Activated naive CD8-positive, alpha-beta T cell treated with anti-CD3 and anti-CD28 coated beads, Interleukin-2, amount 50 U/mL, for 16 hours (primary cell): ENCODE measurements at places on chromosomes 11 and 22.

DNA sequence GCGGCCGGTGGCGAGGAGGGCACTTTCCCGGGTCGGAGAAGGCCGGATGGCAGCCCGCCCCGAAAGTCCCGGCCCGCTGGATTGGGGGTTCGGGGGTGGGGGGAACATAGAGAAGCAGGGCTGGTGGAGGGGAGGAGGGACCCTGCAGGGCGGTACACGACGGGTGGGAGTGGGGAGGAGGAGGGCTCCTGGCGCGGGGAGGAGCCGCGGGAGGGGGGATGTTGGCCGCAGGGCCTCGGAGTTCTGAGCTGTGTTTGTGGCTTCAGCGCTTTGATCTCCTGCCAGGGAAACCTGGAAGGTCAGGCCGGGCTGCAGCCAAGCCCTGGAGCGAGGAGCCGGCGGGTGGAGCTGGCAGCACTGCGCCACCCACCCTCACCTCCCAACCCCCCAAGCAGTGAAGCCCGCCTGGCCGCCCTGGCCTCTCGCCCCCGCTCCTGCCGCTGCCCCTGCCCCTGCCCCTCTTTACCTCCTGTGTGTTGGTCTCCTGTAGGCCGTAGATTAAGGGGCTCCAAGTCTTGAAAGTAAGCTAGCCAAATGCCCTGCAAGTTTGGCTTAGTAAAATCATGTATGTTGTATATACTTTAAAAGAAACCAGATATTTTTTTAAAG lies 30.9 kb downstream of the C22orf31 start:
- no peak for DNase-seq

DNA sequence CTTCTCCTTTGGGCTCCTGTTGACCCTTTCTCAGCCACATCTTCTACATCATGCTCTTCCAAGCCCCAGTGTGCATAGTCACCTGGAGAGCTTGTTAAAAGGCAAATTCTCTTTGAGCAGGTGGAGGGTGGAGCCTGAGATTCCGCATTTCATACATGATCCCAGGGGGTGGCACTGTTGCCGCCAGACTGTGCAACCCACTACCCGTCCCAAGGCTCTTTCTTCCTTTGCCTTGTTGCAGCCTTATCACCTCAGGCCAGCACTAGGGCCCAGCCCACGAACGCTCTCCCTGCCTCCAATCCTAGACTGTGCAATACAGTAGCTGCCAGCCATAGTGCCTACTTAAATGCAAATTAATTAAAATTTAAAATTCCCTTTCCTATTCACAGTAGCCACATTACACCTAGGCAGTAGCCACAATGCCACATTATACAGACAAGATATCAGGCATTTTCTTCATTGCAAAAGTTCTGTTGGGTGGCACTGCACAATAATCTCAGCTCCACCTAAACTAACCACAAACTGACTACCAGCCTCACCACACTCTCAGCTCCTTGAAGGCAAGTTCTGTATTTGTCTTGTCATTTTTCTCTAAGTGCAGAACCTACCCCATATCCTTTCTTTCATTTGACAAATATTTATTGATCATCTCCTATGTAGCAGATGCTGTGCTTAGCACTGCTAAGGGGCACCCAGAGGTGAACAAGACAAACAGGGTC lies 4.6 kb upstream of the KCNJ5 start:
- no peak for DNase-seq

- DNase-seq, result no peak
These were observed 9.4 kb upstream of the NAV2 start for GRCh38 chr11:19703211-19703610.

DNA sequence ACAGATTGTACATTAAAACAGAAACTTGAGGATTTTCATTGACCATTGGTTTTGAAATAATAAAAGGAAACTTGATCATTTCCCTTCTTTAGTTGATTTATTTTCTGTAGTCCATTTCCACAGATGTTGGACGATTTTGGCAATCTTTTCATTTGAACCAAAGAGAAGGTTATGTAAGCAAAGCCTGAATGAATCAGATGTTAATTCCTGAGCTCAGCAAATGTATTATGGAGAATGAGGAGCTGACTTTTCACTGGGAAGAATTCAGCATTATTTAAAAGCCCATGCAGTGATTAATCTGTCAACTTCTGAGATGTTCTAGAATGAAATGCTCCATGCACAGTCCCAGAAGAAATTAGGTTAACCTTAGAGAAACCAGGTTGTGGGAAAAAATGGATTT lies 29.0 kb downstream of the ELMOD1 start:
- no peak for DNase-seq

GRCh38 chr22:17627961-17628405 lies 566 bp downstream of the ATP6V1E1 start:
- no peak for DNase-seq

GRCh38 chr11:69640995-69641581 lies at the start of gene CCND1:
Gene CCND1, plus strand, starts transcription at chr11:69641156. Its CDS starts 158 bp downstream, at chr11:69641314.
- no peak for DNase-seq

DNA sequence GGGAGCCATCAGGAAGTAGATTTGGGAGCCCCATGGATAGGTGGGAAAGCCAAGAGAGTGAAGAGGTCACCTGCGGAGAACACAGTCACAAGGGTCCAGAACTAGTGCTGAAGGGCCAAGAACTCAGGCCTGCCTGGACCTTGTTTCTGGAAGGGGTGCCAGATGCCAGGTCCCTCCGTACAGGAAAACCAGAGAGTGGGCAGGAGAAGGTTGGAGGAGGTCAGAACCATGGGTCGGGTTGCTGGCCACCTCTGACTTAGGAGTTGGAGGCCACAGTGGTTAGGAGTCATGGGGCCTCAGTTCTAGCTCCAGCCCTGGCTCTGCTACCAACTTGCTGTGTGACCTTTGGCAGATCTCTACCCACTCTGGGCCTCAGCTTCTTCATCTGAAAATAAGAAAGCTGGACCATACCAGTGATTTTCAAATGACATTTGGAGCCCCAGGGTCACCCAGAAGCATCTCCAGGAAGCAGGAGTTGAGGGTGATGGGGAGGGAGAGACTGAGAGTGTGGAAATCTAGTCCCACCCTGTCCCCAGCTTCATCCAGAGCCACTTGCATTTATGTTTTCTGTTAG lies 20.8 kb upstream of the TUB start:
- no peak for DNase-seq

DNA sequence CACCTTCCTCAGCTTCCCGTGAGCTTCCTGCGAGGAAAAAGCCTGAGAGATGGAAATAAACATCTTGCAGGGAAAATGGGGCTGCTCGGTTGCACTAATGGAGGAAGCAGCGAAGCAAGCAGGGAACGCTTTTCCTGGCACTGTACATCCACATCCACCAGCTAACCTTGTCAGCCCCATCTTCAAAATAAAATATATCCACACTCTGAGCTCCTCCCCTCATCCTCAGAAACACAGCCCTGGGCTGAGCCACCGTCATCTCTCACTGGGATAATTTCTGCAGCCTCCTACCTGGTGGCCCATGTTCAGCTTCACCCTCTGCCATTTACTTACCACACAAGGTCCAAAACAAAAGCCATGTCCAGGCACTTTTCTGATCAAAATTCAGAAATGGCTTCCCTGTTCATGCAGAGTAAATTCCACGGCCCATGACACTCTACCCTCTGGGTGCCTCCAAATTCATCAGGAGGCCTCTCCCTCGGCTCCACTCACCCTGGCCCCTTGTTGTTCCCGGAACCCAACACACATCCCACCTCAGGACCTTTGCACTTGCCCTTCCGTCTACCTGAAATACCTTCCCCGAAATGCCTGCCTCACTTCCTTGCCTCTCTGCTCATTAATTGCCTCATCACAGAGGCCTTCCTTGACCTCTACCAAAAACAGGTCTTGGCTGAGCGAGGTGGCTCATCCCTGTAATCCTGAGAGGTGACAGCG lies 13.0 kb downstream of the C11orf86 start:
- no peak for DNase-seq

DNA sequence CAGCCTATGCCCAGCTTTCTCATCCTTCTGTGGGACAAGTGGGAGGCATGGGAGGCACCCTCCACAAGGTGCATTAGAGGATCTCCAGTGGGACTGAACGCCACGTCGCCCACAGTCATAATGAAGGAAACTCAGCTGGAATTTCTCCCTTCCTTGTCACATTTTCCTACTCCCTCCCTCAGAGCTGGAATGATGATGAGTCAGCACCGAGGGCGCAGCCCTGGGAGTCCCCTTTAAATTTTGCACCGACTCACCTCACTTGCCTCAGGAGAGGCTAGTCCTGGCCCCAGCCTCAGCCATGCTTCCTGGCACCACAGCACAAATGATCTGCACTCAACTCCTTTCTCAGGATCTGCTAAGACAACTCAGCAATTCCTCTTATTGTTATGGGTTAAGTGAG lies 34.3 kb downstream of the DBX1 start:
- DNase-seq, result no peak
